ENCODE measurements at places on chromosomes 12 and 14.

- no peak for DNase-seq
Measured at GRCh38 chr12:30835216-30835615, 80.5 kb upstream of the CAPRIN2 start.

- no peak for DNase-seq
Measured at GRCh38 chr14:61872452-61872851, 110.2 kb downstream of the SNAPC1 start.

DNA sequence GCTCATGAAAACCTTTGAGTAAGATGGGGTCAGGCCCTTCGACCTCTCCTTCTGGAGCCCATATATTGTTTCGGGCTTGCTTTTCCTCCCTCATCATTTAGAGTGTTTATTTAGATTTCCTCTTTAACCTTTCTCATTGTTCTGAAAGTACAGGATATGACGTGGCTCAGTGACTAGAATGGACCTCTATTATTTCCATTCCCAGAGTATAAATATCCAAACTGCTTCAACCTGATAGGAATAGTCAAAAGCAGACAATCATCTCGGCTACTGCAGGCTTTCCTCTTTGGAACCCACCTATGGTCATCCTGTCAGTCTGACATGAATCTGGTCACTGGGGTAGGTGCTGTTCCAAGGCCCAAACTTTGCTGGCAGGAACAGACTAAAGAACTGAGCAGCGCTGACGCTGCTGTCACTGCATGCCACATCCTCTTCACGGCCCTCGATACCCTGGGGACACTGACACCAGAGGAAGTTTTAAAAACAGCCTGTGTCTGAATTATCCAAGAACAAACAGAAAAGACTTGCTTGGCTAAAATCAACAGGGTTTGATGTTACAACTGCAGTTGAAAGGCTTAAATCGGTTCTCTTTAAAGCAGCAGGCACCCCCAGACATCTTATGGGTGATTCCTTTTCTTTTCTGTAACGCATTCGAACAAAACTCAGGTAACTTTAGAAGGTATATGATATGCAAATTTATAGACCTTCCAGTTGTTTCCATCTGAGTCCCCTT is 5.0 kb upstream of the DDX47 start:
- DNase-seq = peak; percentile 32

DNA sequence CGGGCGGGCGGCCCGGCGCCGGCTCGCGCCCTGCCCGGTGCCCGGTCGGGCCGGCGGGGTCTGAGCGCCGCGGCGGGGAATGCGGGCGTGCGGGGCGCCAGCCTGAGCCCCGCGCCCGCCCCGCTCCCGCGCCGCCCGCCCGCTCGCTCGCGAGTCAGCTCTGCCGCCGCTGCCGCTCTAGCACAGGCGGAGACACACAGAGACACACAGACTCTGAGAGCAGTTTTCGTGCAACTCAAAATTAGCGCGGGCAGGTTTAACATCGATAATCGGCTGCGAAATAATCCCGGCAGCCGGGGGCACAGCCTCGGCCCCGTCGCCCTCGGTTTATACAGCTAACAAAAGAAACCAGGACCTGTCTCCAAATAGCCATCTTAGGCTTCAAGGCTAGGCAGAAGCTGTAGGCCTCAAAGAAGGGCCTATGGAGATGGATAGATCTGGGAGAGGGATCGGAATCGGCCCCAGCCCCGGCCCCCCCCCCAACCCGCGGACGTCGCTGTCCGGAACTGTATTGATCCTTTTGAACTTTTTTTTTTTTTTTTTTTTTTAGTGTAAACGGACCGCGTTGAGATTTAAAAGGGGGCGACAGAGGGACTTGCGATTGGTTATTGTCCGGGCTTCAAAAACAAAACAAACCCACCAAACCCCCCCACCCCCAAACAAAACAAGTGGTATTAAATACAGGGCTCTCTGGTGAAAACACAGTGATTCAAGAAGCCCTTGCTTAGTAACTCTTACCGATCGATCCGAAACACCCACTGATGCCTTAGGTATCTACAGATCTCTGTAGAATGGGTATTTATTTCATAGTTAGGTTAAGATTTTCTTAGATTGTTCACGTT is 1.1 kb downstream of the ARID2 start:
- DNase-seq = peak; percentile 39

DNA sequence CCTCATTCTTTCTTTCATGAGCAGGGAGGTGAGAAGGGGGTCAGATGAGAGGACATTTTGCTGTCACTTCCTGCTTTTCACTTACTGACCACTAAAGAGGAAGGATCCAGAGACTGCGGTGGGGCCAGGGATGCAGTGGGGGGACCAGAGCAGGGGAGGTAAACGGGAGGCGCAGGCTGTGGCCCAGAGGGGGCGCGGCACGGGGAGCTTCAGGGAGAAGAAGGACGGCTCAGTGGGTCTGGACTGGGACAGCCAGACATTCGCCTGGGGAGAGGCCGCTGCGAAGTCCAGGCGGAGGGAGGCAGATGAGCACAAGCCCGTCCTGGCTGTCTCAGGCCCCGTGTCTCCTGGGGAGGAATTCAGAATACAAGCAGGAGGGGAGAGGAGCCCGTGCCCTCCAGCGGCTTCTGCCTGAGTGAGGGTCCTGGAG is 41.2 kb downstream of the SLC6A12 start:
- no peak for DNase-seq

DNA sequence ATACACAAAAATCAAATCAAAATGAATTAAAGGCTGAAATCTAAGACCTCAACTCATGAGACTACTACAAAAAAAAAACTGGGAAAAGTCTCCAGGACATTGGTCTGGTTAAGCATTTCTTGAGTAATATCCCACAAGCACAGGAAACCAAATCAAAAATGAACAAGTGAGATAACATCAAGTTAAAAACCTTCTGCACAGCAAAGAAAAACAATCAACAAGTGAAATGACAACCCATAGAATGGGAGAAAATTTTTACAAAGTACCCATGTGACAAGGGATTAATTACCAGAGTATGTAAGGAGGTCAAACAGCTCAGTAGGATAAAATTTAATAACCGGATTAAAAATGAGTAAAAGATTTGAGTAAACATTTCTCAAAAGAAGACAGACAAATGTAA is 338.7 kb downstream of the SLC16A7 start:
- DNase-seq = no peak

DNA sequence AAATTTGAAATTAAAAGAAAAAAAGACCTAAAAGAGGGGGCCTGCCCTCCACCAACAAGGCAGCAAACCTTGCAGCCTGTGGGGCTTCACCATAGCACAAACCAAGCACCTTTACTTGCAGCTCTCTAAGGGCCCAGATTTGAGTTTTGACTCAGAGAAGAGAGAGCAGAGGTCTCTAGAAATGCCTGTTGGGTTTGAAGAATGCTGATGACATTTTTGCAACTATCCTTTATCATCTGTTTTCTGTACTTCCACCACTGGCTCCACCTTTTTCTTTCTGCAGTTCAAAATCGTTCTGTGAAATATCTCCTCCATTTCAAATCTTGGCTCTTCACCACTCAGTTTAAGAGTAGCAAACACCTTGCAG is 83.8 kb upstream of the HMGA2 start:
- DNase-seq = no peak

- no peak for DNase-seq
Measured at GRCh38 chr14:68976160-68977067, 2.7 kb downstream of the ACTN1 start.

- DNase-seq = no peak
Measured at GRCh38 chr12:57477710-57478681, 1.7 kb downstream of the ARHGAP9 start.

GRCh38 chr12:83198291-83199015 is 511.7 kb downstream of the TMTC2 start:
- no peak for DNase-seq

DNA sequence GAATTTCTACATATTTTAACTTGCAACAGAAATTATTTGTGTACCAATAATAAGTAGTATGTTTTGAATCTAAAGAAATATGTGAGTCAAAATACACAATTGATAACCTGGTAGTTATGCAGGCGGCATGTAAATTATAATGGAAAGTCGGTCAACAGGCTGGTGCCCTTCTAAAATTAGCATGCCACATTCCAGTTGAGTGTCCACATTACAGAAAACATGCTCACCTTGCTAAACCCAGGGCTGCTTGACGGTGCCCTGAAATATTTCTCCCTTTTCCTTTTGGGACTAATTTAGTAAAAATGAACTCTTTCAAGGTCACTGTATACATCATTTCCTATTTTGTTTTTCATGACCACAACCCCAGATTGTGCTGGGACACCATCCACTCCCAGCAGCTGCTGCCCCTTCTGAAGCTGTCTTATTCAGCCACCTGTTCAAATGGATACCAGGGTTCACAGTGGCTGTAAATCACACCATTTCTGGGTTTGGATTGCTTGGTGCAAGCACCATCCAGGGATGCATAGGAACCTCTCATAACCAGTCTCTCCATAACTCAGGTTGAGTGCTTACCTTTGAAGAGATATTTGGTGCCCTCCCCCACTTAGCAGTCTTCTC is 110.6 kb downstream of the ANO6 start:
- no peak for DNase-seq

DNA sequence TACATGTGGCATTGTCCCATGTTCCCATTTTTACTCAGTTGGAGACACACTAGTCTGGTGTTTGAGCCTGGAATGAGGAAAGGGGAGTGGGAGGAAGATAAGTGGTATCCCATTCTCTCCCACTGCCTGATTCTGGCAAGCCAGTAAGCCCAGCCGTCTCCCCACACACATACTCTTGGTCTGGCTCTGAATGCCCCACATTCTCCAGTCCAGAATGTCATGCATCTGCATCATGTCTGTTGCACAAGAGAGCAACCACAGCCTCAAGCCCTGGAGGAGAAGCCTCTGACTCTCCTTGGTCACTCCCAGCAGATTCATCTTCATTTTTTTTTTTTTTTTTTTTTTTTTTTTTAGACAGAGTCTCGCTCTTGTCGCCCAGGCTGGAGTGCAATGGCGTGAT is 48.0 kb downstream of the DRAM1 start:
- DNase-seq = no peak

- no peak for DNase-seq
Measured at GRCh38 chr12:94736004-94736403, 85.6 kb upstream of the TMCC3 start.

DNA sequence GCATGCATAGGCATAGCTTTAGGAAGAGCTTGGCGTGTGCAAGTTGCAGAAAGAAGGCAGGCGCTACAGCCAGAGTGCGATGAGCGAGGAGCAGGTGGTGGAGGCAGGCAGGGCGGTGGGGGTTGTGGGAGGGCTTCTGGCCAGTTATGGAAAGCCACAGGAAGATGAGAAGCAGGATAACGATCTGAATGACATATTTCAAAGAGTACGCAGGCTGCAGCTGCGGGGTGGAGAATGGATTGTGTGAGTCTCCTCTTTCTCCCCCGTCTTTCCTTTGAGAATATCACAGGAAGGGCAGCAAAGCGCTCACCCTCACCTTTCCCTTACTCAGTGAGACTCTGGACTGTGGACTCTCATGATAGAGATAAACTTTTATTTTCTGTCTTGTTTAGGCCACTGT is 48.7 kb upstream of the PLXNC1 start:
- no peak for DNase-seq

DNA sequence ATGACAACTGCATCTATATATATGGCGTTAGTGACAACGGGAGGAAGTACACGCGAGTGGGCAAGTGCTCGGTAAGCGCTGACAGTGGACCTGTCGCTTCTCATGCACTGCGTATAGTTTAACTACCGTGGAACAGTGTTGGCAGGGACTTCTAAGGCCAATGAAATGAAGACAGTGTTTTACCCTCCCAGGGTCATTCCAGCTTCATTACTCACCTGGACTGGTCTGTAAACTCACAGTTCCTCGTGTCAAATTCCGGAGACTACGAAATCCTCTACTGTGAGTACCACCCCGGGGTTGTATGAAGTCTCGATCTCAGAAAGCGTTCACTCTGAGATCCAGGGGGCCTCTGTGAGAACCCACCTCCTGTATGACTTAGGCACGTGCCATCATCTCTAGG is 129.2 kb upstream of the EVL start:
- DNase-seq = no peak

DNA sequence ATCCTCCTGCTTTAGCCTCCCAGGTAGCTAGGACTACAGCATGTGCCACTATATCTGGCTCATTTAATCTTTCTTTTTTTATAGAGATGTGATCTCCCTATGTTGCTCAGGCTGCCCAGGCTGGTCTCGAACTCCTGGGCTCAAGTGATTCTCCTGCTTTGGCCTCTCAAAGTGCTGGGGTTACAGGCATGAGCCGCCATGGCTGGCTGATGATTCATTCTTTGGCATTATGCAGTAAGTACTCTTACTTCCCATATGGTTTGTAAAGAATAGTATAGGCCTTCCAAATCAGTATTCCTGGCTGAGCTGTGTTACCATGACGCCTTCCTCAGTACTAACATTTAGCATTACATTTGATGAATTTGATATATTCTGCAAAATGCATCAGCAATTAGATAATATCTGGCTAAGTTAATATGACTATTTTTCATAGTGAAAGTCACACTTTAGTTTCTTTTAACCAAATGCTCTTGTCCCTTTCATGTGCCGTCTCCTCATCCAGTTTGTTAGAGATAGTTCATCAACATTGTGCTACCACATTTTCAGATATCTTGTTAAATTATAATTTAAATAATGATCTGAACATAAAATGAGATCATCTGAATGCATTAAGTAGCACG is 3.2 kb upstream of the MIA2 start:
- DNase-seq = no peak

DNA sequence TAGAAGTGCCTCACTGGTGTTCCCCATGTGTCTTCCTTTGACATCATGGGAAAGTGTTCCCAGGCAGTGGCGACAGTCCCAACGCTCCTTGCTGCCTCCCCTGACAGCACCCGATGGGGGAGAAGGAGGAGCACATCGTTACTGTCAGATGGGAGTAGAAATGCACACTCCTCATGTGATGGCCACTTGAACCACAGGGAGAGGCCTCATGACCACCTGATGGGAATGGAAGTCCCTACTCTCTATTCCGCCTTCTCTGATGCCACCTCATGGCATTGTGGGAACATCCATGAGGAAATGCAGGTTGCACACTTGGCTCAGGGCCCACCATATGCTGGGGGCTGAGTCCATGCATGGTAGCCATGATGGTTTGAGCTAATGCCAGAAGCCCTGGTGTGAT is 14.3 kb upstream of the CORO1C start:
- no peak for DNase-seq

DNA sequence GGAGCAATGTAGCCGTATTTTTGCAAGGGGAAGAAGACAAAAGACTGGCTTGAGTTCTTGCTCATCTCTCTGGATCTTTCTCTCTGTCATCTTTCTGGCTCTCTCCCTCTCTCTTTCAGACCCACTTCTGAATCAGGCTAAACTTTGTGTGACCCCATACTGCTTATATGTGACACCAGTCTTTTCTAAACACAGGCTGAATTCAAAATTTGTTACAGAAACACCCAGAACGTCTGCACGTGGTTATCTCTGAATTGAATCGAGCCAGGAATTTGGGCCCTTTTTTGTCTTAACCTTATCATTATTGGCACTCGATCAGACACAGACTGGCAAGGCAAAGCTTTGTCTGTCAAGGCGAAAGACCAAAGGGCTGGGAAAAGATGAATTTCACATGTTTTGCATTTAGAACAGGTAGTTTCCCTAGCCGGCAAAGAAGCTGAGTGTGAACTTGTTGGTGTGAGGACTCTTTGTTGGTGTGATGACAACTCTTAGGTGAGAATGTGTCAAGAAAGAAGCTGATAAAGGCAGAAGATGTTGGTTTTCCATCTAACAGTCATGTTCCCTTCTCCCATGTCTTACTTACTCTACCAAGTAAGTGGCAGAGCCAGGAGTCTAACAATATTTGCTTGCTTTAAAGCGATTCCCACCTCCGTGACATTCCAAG is 150.2 kb upstream of the RFLNA start:
- no peak for DNase-seq

Data from activated CD4-positive, CD25-positive, alpha-beta regulatory T cell (primary cell).